Cerebellar nuclear complex (tissue), 1 donor: ENCODE measurements at places on chromosomes 11 and 22.

DNA sequence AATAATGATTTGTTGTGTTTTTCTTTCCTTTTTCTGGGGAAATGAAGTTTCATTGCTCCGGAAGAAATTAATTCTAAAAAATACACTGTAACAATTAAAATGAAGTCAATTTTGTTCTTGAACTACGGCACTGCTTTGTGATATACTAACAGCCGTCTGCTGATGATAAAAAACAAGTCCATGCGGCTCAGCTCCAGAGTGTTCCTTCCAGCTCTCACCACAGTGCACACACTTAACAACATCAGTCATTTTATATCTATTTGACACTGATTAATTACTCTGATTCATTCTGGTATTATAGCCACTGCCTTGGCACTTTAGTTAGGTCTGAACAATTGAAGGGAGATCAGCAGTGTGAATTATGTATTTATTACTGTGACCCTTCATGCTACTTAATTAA, 97.4 kb upstream of the SLC6A5 start:
- no peak for DNase-seq

- no peak for DNase-seq
Measured at GRCh38 chr22:49150801-49151221, 676.9 kb downstream of the BRD1 start.

DNA sequence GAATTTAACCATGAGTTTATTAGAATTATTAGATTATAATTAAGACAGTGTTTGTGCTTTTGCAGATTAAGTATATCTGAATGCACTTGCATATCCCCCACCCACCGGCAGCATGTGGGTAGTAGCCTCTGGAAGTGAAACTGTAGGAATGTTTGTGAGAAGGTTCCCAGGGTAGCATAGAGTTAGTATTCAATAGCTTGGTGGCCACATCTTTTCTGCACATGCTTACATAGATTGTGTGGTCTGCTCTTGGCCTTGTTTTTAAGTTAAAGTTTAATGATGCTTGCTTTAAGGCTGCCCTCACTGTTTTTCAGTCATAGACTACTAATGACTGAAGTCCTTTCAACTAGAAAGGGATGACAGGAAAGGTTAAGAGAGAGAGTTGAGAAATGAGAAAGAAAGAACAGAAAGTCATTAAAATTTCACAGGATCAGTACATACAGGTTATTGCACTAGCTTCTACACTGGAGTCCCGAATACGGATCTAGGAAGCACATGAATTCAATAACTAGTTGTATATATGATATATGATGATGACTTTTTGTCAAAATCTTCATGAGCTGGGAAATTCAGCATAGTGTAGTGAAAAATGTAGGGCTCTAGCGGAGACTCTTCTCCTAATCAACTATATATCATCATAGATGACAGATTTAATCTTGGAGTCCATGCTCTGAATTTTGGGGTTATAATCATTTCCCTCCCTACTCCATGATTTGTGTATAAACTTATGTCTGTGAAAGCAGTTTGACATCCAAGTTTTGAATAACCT, 137.1 kb downstream of the ARHGAP42 start:
- no peak for DNase-seq

- no peak for DNase-seq
Measured at GRCh38 chr11:70402016-70402415, 3.7 kb downstream of the CTTN start.

GRCh38 chr11:61963016-61963281, 4.5 kb downstream of the FTH1 start:
- DNase-seq: no peak

DNA sequence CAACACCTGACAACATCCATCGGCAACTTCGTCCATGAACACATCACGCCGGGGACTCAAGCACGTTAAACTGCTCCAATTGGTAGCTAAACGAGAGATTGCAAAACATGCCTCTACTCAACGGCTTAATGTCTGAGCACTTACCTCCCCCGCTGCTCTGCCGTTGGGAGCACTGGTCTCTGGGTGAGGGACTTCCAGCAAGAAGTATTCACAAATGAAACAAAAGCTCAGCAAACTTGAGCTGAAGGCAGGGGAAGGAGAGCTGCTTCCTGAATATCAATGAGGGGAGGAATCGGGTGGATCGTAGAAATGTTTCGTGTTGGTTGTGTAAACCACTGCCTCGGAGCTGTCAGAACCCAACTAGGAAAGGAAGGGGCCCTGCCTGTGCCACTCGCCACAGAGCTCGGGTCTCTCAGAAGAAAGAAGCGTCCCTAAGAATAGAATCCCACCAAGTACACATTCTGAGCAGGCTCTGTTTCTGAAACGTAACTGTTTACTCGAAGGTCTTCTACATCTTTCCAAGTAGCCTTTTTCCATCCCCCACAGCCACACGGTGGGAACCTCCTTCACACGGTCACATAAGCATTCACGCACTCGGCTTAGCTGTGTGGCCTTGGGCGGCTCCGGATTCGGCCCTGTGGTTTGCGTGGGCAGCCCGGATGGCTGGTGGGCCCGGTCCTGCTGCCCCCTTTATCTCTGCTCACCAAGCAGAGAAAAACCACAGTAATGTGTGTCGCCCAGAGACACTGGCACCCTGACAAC, at the start of gene MLC1:
Gene MLC1 (minus strand): TSS at position 216 of the 762 bp plus-strand sequence. CDS start 524 bp downstream, outside the sequence.
- no peak for DNase-seq

GRCh38 chr22:23512348-23512705, 67.8 kb downstream of the IGLL1 start:
- no peak for DNase-seq

GRCh38 chr11:118790357-118791110, 430 bp downstream of the DDX6 start:
- DNase-seq: peak; percentile 10

GRCh38 chr11:123211149-123211852, 16.3 kb upstream of the CLMP start:
- DNase-seq: no peak

DNA sequence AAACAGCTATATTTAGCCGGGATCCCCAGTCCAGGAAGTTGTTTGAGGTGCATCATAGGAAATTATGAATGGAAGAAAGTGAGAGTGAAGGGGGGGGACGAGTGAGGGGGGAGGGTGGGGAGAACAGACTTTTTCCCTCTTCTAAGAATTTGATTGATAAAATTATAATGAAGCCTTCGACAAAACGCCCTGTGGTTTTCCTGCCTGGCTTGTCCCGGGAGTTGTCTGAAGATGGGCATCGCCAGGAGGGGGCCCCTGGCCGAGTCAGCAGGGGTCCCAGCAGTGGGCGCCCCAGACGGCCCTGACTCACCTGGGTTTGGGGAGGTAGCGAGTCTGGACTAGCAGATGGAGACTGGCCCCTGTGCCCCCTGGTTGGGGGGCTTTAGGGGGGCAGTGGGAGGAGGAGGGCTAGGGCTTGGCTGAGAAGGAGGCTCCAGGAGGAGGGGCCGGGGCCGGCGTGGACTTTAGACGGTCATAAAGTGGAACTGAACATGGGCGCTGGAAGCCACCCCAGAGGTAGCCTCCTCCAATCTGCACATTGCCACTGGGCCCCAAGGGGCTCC, 336 bp upstream of the LIF start:
- no peak for DNase-seq

- no peak for DNase-seq
Measured at GRCh38 chr11:11422411-11423128, 69.5 kb upstream of the CSNK2A3 start.

DNA sequence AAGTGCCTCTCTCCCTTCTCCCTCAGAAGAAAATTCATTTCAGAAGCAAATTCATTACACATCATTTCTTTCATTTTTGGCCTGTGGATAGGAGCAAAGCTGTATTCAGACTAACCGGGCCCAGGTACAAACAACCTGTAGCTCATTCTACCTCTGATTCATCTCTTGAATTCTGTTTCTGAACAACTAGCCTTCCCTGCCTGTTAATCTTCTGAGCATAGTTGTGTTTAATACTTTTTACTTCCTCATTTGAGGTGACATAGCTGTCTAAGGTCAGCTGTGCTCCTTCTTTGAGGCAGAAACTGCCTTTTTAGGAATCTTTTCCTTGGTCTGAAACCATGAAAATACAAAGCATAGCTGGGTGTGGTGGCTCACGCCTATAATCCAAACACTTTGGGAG, 12.6 kb upstream of the IL18BP start:
- no peak for DNase-seq

DNA sequence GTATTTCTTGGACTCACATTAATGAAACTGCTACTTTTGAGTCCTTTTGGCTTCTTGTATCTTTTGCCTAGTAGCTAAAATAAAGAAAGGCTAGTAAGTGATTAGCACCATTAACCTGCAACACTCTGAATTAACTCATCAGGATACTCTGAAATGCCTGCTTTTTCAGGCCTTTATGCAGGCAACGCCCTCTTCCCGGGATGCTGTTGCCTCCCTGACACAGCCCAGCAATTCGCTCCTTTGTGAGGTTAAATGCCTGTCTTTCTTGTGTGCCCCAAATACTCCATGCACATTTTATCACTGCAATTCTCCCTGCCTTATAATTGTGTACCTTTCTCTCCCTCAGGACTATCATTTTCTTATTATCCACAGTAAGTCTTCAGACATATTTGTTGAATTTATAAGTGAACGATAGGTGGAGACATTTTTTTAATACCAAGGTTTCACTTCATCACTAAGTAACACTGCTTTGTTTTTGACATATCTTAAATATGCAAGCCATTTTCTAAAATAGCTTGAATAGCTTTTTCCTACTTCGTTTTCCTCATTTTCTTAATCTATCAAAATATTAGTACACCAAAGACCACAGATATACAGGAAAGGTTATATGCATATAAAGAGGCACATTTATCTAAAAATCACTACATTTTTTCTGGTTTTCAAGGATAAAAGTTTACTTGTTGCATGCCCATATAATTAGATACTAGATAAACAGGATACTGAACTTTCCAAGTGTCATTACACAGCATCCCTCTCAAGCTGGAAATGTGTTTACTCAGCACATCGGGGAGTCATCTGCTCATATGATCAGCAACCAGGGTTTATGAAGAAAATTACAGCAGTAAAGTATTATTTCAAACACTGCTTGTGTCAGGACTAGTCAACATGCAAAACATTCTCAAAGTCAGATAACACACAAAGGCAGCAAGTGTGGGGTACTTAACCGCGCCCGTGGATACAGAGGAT, 48.5 kb upstream of the DDI1 start:
- DNase-seq: no peak
